ENCODE measurements at places on chromosomes 2 and 18. TPM values are rescaled to one million over a fixed set of nuclear protein-coding genes. Genes with fewer than 3 reads are reported as not detected.

FAP gene
- total RNA-seq = 24.6 TPM

VIL1 gene
- 0.77 TPM for total RNA-seq

CYP27C1 gene
- total RNA-seq = 0.06 TPM

APOB gene
- 0.28 TPM for total RNA-seq

ACMSD gene
- 0.12 TPM for total RNA-seq

SCN1A gene
- 18.6 TPM for total RNA-seq

UGT1A8 gene
- not detected for total RNA-seq

REL gene
- 26.9 TPM for total RNA-seq

LOXL3 gene
- 5.9 TPM for total RNA-seq

IL36RN gene
- total RNA-seq = 0.09 TPM

B4GALT6 gene
- total RNA-seq = 7.5 TPM

DSC2 gene
- total RNA-seq = 15.4 TPM

ACTG2 gene
- 20.5 TPM for total RNA-seq

CIDEA gene
- total RNA-seq = not detected

MALL gene
- total RNA-seq = 123 TPM

DOCK10 gene
- total RNA-seq = 39.8 TPM

AQP12B gene
- total RNA-seq = 0.15 TPM

DTYMK gene
- 24.3 TPM for total RNA-seq

MTA3 gene
- total RNA-seq = 22.3 TPM

KCNF1 gene
- total RNA-seq = 0.83 TPM

FNDC4 gene
- total RNA-seq = 3.8 TPM

IL36A gene
- total RNA-seq = not detected
